ENCODE measurements at places on chromosomes 6 and 20. TPM values are rescaled to one million over a fixed set of nuclear protein-coding genes. Genes with fewer than 3 reads are reported as not detected.

The CAP2 gene
- not detected for total RNA-seq

DNA sequence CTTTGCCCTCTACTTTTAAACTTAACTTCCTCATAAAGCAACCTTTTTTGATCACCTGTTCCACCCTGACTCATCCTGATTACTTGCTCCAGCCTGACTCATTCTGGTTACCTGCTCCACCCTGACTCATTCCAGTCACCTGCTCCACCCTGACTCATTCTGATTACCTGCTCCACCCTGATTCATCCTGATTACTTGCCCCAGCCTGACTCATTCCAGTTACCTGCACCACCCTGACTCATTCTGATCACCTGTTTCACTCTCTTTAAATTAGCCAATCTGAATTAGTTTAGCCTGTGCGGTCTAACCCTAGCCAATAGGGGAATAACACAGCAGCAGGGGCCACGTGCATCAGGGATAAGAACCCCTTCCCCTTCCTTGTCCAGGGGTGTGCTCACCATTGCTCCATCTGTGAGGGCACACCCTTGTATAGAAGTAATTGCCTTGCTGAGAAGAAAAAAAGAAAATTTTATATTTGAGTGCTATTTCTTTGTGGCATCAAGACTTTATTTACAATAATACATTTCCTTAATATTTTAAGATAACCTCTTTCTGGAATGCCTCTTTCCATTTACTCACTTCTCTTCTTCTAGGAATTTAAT, 17.9 kb downstream of the HLA-G start:
- peak; percentile 77 for DNase-seq
- peak overlapping the region; percentile 11 for H3K27ac ChIP-seq
- H3K4me1 ChIP-seq = peaks cover 25% of the 10 kb centered on the region

DNA sequence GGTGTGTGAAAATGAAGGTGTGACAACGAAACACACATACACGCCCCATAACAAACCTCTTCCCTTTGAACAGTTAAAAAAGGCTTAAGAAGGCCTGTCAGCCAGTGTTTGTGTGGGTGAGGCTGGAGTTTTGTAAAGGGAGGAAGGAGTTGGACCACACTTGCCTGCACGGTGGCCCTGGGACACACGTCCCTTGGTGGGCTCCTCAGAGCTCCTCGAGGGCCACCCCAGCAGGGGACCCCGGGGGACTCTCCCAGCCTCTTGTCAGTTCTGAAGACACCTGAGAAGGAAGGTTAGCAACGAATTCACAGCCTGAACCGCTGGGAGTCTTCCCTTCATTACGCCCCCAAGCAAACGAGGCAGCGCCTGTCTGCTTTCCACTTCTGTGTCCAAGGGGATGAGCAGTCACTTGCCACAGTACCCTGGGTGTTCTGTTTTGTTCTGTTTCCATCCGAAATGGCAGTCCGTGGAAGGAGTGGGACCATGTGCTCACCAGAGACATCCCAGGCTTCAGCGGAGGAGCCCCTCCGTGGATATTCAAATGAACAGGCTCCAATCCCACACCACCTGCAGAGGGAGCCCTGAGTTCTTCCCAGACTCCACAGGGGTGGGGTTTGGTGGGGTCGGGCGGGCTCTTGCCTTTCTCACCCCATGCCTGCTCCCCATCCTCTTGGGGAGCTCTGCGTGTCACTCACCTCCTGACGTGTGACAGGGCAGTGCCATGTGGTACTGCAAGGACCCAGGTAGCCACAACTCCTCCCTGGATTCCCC, 68.6 kb downstream of the NRN1 start:
- H3K4me3 ChIP-seq = no peak overlapping the region
- H3K27ac ChIP-seq = no peak overlapping the region
- peaks cover 2% of the 10 kb centered on the region for H3K36me3 ChIP-seq
- no peak for DNase-seq
- H3K4me1 ChIP-seq = no peaks in the 10 kb centered on the region

DNA sequence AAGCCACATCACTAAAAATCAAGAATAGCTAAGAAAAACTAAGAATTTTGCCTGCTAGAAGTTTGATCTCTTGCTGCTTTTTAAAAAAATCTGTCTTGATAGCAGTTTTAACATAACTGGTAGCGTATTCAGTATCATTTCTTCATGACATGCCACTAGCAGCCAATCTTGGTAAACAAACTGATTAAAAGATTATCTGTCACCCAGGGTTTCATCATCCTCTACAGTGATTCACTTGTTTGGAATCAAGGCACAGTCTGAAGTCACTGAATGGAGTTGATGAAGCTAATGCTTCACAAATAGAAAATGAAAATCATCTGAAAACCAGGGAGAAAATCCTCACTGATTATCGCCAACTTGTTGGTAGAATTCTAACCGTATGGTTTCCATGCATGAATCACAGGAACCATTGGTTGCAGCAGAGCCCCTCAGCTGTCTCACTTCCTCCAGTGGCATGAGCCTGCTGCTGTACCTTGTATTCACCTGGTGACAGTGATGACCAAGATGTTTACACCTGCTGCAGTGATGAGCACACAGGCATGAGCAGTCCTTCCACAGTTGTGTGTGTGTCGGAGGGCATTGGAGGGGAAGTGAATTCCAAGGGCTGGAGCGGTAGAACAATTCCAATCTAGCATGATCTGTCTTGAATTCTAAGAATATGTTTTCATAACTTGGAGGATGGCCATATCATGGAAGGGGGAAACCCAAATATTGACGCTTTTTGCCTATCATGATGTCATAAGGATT, 275.0 kb downstream of the KHDC1L start:
- H3K27me3 ChIP-seq = no peaks in the 10 kb centered on the region
- H3K4me3 ChIP-seq = no peak overlapping the region
- no peak overlapping the region for H3K27ac ChIP-seq

The SLC22A16 gene
- total RNA-seq = not detected

The NOX3 gene
- not detected for total RNA-seq

DNA sequence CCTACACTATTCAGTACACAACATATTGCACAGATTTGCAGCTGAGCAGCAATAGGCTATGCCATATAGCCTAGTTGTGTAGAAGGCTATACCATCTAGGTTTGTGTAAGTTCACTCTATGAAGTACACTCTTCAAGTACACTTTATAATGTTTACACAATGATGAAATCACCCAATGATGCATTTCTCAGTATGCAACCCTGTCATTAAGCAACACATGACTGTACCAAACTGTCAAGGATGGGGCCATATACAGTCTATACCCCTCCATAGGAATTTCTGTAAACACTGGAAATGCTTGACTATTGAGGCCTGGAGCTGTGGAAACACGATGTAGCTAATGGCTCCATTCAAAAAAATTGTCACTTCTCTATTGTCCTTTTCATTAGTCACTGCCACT, 535.4 kb downstream of the EPM2A start:
- no peaks in the 10 kb centered on the region for H3K36me3 ChIP-seq
- H3K27ac ChIP-seq = no peak overlapping the region
- no peak overlapping the region for H3K4me3 ChIP-seq

- H3K4me3 ChIP-seq = no peak overlapping the region
- DNase-seq = no peak
Observed at GRCh38 chr20:33188421-33188820, 20.5 kb downstream of the BPIFA2 start.

DNA sequence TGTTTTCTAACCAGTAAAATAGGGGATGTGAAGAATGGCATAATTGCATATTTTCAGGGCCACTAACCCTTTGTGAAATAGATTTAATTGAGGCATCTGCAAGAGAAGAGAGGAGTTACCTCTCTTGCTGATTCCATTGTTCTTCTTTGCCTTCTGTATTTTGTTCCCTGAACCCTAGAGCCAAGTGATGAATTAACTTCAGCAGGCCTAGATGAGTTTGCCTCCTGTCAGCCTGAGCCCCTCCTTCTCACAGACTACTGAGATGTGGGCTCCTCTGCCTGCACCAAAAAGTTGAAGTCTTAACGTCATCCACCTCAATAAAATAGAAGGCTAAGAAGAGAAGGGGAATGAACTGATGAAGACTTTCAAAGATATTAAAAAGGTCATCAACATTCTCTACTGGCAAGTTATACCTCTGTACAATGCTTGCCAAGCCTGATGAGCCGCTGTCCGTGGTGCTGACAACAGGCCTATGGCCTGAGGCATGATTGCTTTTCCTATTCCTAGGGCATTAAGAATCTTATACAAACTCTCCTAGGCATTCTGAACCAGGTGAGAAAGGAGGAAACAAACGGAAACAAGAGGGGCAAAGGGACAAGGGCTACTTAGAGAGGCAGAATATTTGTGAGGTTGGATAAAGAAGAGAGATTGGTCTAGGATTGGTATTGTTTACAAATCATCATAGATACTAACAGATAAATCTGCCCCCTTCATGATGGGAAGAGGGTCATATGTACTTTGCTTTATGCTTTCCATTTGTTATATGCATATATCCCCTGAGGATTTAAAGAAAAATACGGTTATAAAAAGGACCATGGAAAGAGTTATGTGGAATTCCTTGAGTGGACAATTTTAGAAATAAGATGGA, 46.8 kb downstream of the CD24 start:
- peak; percentile 41 for DNase-seq
- H3K27me3 ChIP-seq = peaks cover 20% of the 10 kb centered on the region
- H3K4me1 ChIP-seq = no peaks in the 10 kb centered on the region
- H3K36me3 ChIP-seq = no peaks in the 10 kb centered on the region
- H3K4me3 ChIP-seq = no peak overlapping the region

DNA sequence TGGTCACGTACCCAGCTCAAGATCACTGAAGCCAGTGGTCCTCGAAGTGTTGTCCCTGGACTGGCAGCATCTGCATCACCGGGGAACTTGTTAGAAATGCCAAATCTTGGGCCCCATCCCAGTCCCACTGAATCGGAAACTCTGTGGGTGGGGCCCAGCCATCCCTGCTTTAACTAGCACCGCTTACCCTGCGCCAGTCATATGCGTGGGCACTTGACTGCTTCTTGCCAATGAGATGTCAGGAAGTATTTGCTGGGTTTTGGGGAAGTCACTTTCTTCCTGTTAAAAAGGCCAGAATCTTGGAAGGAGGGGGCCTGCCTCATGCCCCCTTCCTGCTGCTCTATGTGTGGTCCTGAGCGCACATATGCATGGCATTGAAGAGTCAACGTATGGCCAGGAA, 11.7 kb upstream of the SULF2 start:
- no peaks in the 10 kb centered on the region for H3K4me1 ChIP-seq
- no peak overlapping the region for H3K27ac ChIP-seq
- no peaks in the 10 kb centered on the region for H3K27me3 ChIP-seq
- DNase-seq = no peak

The PI16 gene
- total RNA-seq = not detected

- peaks cover 2% of the 10 kb centered on the region for H3K36me3 ChIP-seq
- H3K27me3 ChIP-seq = no peaks in the 10 kb centered on the region
- H3K4me3 ChIP-seq = no peak overlapping the region
Observed at GRCh38 chr6:20169119-20169557, 43.1 kb downstream of the MBOAT1 start.

The FILIP1 gene
- 0.07 TPM for total RNA-seq

DNA sequence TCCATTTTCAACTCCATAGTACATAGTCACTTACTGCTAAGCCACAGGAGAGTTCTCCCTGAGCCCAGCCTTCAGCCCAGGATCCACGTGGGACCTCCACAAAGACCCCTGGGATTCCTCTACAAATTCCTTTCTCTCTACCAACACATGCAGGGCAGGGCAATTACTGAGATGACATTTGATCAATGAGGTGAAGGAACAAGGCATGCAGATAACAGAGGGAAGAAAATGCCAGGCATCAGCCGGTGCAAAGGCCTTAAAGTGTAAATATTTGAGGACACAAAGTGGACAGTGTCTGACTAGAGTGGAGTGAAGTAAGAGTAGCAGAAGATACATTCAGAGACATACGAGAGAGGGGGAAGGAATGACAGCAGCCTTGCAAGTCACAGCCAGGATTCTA, 70.2 kb downstream of the HS3ST5 start:
- H3K27ac ChIP-seq = no peak overlapping the region
- no peaks in the 10 kb centered on the region for H3K27me3 ChIP-seq
- DNase-seq = no peak
- H3K4me3 ChIP-seq = no peak overlapping the region
- no peaks in the 10 kb centered on the region for H3K36me3 ChIP-seq
- H3K4me1 ChIP-seq = no peaks in the 10 kb centered on the region

- no peaks in the 10 kb centered on the region for H3K4me1 ChIP-seq
- H3K36me3 ChIP-seq = no peaks in the 10 kb centered on the region
- no peak for DNase-seq
- no peak overlapping the region for H3K4me3 ChIP-seq
- peaks cover 1% of the 10 kb centered on the region for H3K27me3 ChIP-seq
Observed at GRCh38 chr6:81896525-81897503, 144.3 kb upstream of the TENT5A start.

The CLIC5 gene
- 1.1 TPM for total RNA-seq

GRCh38 chr20:30502670-30503069, 754.8 kb upstream of the DEFB115 start:
- H3K27ac ChIP-seq = no peak overlapping the region
- no peaks in the 10 kb centered on the region for H3K27me3 ChIP-seq
- H3K36me3 ChIP-seq = no peaks in the 10 kb centered on the region
- no peak overlapping the region for H3K4me3 ChIP-seq

GRCh38 chr20:60113024-60113724, 155.0 kb downstream of the CDH26 start:
- H3K36me3 ChIP-seq = no peaks in the 10 kb centered on the region
- no peak for DNase-seq

GRCh38 chr6:10151144-10151915, 263.5 kb downstream of the TFAP2A start:
- peaks cover 4% of the 10 kb centered on the region for H3K27me3 ChIP-seq
- no peak overlapping the region for H3K27ac ChIP-seq
- H3K36me3 ChIP-seq = no peaks in the 10 kb centered on the region
- DNase-seq = no peak

Measured in activated CD8-positive, alpha-beta T cell treated with anti-CD3 and anti-CD28 coated beads for 36 hours (primary cell).